Activated T-helper 17 cell treated with anti-CD3 and anti-CD28 coated beads, Interleukin-2, amount 50 U/mL, for 72 hours (primary cell): ENCODE measurements at places on chromosomes 13 and 19.

DNA sequence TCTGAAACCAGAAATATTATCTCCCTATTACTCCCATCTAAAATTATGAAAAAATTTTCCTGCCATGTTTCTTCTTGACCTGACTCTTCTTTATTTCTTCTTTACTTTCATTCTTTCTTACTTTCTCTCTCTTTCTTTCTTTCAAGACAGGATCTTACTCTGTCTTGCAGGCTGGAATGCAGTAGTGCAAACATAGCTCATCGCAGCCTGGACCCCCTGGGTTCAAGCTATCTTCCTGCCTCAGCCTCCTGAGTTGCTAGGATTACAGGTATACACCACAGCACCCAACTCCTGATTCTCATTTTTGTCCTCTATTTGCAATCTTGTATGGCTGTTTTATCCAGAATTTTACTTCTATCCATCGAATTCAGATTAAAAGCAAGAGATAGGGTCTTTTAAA, 631.1 kb downstream of the TBC1D4 start:
- ATAC-seq, result no peak

DNA sequence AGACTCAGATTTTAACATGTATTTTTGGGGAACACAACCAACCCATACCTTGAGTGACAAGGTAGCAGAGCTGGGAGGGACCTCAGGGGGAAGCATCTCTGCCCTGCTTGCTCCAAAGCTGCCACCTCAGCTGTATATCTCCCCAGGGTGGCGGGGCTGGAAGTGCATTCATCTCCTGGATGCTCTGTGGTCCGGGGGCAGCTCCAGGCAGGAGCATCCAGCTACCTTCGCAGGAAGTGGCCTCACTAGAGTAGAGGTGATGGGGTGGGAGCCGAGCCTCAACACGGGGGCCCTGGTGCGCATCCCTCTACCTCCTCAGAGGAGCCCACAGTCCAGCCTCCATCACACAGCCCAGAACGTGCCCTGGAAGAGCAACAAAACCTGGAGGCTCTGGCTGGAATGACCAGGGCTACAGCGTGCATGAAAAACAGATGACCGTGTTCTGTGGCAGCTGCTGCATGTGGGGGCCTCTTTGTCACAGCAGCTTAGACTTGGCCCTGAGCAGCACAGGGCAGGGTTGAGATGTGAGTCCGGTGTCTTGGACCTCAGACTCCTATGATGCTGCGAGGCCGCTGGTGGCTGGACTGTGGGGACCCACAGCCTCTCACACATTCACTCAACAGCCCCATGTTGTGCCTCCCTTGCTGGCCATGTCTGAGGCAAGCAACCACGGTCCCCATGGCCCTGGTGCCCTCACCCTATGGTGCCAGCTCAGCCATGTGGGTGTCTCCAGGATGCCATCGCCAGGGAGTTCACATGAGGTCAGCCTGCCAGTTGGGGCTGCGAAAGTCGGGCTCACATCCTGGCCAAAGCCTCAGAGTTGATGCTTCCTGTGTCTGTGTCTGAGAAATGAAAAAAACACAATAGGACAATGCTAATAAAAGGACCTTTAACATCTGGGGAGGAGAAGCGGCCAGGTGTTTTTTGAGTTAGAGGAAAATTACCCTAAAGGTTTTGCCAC, 17.1 kb upstream of the GAS6 start:
- ATAC-seq, result peak; percentile 65

- ATAC-seq, result no peak
Observed at GRCh38 chr13:57633141-57633949, 1.8 kb downstream of the PCDH17 start.

- no peak for ATAC-seq
Observed at GRCh38 chr13:71454509-71454908, 412.5 kb downstream of the DACH1 start.

DNA sequence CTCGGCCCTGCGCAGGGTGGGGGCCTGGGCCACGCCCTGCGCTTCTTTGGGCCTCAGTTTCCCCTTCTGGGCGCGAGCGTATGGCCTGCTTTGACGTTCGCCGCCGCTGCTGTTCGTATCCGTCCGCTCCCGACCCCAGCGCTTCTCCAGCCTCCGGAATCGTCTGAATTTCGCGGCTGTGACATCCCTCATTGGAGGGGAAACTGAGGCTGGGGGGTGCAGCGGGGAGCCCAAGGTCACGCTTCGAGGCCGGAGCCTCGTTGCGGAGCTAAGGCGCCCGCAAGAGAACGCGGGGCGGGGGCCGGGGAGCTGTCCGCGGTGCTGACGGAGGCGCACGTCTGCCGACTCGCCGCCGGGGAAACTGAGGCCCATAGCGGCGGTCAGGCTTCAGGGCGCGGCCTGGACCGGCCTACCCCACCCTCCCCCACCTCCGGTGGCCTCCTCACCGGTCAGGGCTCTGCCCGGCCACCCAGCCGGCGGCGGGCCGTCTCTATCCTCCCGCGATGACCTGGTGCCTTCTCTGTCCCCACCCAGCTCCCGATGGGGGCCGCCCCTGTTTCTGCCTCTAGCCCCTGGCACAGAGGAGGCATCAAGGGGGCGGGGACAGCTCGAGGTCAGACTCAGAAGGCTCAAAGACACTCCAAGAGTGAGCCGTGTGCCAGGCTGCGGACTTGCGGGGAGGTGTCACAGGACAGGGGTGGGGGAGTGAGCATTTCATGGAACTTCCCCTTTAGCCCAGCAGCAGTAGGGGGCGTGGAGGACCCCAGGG, 3.0 kb upstream of the APC2 start:
- no peak for ATAC-seq

DNA sequence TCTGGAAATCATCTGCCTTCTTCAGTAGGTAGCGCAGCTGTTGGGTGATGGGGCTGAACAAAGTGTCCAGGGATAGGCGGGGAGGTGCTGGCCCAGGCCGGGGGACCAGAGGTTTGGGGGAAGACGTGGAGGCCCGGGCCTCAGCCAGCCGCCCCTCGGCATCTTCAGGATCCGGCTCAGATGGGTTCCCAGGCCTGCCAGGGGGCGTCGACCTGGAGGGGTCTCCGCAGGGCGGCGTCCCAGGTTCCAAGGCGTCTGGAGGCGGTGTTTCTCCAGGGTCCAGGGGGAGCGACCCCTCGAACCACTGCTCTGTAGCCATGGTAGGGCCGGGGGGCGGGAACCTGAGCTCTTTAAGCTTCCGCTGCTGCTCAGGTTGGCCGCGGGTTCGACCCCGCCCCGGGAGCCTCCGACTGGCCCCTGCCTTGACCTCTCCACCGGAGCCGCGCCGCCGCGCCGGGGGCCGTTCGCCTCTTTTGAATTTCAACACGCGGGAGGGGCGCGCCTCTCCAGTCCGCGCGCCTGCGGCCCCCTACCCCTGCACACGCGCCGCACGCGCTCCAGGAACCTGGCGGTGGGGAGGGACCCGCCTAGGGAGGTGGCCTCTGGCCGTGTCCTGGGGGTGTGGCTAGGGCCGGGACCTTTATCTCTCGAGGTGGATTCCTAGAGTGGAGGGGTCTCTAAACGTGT, at the start of gene C19orf67:
Gene C19orf67, minus strand, starts transcription at position 475 of the 687 bp plus-strand sequence. Its CDS starts 156 bp downstream, at position 319.
- no peak for ATAC-seq

DNA sequence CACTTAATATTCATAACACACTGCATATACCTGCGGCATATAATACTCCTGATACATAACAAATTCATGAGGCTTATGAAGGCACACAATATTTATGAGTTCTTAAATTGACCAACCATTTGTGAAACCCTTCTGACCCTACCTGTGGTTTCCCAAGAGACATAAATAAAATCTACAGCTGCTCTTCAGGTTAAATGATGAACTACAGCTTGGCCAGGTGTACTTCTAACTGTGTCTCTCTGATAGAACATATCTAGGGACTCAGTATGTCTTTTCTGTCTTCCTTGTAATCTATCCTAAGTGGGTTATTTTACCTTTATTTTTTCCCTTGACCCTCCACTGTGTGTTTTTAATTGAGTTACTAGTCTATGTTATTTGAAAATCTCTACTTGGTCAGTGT, 189.9 kb upstream of the UFM1 start:
- no peak for ATAC-seq

- no peak for ATAC-seq
Observed at GRCh38 chr13:82751206-82751605, 1131.1 kb downstream of the SLITRK1 start.

GRCh38 chr13:21059641-21060337, 1.6 kb downstream of the LATS2 start:
- ATAC-seq, result no peak

- ATAC-seq, result peak; percentile 31
Observed at GRCh38 chr13:25300861-25301346, 521 bp upstream of the NUP58 start.

- no peak for ATAC-seq
Observed at GRCh38 chr19:50310759-50311465, 18.3 kb downstream of the KCNC3 start.

GRCh38 chr19:48252609-48253008, 3.1 kb downstream of the CARD8 start:
- ATAC-seq, result no peak

DNA sequence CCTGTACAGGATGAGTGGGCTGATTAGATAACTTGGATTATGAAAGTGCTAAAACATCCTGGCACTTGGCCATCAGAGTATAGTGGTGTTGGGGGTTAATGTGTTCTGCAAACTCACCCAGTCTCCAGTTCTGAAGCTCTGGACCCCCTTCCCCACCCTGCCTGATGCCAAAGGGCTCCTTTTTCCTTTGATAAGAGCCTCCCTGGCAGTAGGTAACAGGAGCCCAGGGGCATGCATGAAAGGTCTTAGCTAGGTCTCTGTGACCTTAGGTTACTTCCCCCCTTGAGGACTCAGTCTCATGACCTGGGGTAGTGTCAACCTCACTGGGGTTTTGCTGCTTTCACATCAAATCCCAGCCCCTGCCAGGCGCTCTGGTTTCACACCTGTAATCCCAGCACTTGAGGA, 2.5 kb downstream of the RPS28 start:
- ATAC-seq, result no peak

DNA sequence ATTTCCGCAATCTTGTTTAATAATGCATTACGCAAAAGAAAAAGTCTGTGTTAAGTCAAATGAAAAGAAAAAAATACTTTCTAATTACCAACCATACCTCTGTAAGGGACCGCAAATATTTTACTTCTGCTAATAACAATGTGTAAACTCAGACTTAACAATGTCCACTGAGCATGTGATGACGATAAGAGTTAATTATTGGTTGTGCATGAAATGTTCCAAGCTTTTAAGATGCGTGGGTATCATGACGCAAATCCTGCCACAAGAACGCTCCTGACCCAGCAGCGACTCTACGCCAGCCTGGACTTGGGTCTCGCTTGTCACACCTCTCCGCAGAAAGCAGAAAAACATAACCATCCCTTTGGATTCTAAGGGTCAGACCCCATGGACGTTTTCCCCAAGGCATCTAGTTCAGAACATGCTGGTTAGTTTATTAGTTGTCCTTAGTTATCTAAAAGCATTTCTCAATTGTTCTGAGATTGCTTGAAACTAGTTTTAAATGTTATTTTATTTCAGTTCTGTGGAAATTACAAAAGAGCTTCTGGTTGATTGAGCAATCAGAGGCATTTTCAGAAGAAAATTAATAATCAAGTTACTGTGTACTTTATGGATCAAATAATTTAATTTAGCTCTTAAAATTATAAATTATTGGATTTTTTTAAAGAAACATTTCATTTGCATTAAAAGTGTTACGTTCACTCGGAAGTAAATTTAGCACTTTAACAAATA, 779.9 kb upstream of the ARGLU1 start:
- ATAC-seq, result no peak

DNA sequence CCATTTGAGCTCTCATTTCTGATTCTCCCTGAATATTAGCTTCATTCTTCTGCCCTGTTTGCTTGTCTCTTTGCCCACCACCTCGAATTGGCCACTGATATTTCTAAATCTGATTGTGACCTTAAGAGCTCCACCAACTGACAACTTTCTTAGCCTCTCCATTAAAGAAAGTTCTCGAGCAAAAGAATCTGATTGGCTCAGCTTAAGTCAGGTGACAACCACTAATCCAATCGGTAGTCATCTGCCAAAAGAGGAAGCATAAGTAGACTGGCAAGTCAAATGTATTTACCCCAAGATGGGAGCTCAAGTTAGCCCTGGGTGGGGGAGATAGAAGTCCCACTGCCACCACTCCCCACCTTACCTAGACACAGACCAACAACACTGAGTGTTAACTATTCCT, 41.5 kb downstream of the NOTCH3 start:
- no peak for ATAC-seq

GRCh38 chr13:110238818-110239195, 68.2 kb downstream of the COL4A1 start:
- ATAC-seq, result no peak

DNA sequence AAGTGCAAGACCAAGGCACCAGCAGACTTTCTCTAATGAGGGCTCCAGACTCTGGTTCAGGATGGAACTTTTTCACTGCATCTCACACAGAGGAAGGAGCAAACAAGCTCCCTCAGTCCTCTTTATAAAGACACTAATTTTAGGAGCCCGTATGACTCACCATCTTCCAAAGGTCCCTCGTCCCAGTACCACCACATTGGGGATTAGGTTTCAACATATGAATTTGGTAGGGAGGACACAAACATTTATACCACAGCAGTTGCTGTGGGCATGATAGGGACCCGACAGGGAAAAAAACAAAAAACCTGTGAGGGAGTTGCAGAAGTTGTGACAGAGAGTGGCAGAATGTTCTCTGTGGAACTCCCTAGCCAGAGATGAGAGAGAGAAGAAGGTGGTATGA, 6.5 kb upstream of the CNMD start:
- no peak for ATAC-seq

- no peak for ATAC-seq
Observed at GRCh38 chr13:44022196-44022595, 142.5 kb downstream of the LACC1 start.

- no peak for ATAC-seq
Observed at GRCh38 chr19:13207237-13207845, 57.1 kb downstream of the IER2 start.

DNA sequence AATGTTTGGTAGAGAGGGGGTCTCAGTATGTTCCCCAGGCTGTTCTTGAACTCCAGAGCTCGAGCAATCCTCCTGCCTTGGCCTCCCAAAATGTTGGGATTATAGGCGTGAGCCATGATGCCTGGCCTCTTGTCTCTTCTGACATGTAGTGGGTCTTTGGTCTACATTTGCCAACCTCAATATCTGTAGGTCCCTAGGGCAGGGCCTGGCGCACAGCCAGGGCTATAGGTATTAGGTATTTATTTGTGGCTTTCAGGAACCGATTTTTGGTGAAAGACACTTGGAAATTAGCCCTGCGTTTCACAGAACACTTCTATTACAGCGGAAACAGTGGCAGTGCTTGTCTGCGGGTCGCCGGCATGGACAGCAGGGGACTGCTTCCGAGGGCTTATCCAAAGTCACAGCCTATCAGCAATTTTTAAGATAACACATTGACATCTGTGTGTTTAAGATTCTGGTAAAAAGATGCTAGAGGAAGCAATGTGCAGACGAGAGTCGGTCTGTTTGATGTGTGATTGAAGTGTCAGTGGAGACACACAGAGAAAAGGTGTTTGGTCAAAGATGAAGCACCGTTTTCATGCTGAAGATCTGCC, 14.5 kb downstream of the ZNF536 start:
- no peak for ATAC-seq
